ENCODE measurements at places on chromosomes 2 and 18. TPM values are rescaled to one million over a fixed set of nuclear protein-coding genes. Genes with fewer than 3 reads are reported as not detected.

CAVIN2 gene
- total RNA-seq = 2.5 TPM

EIF2B4 gene
- total RNA-seq = 32.9 TPM

CHST9 gene
- not detected for total RNA-seq

LINC00305 gene
- total RNA-seq = not detected
